ENCODE measurements at places on chromosomes 11 and 22. TPM values are rescaled to one million over a fixed set of nuclear protein-coding genes. Genes with fewer than 3 reads are reported as not detected.
A peak's percentile ranks its signal among the peaks of the same experiment; 100 is the strongest.

Gene RCOR2
- 2.6 TPM for total RNA-seq

DNA sequence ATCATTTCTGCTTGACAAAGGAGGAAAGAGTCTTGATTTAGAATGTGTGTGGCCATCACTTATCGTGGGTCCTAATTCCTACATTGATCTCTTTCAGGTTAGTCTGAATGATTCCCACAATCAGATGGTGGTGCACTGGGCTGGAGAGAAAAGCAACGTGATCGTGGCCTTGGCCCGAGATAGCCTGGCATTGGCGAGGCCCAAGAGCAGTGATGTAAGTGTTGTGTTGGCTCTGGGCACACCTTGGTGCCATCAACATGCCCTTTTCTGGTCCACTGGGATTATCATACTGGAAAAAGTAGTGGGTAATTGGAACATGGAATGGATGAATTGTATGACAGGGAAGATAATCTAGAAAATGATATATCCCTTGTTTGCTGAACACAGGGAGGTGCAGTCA lies 17.1 kb upstream of the SORL1-AS1 start:
- no peak overlapping the region for H3K4me3 ChIP-seq
- H3K27ac ChIP-seq, result no peak overlapping the region

DNA sequence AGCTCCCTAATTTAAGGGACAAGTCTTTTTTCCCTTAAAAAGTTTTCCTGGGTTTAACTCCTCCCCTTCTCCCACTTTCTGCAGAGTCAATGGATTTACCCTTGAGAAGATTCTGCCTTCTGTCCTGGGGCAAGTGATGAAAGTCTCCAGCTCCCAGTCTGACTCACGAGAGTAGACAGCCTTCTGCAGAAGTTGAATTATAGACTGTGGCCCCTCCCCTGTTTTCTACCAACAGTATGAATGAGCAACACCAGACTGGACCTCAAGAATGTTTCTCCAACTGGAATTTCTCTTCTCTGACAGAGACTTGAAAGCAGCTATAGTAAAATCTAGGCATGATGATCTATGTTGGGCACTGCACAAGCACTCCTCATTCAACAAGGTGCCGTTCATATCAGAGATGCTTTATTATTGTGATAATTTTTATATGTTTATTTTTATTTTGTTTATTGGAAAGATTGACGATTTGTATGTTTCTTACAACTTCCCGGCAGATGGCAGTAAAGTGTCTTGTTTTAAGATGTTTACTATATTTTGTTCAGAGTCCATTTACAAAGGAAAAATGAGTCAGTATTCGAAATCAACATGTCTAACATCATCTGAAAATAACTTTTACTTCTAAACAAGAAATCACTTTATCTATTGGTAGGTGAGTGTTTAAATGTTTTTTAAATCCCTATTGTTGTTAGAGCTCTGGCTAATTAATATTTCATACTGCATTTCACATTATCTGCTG lies 56.6 kb downstream of the LMO2 start:
- H3K27ac ChIP-seq, result no peak overlapping the region
- no peaks in the 10 kb centered on the region for H3K36me3 ChIP-seq
- H3K4me3 ChIP-seq, result no peak overlapping the region
- H3K27me3 ChIP-seq, result peaks cover 53% of the 10 kb centered on the region

GRCh38 chr11:109208121-109208520 lies 213.9 kb upstream of the C11orf87 start:
- DNase-seq, result no peak
- no peaks in the 10 kb centered on the region for H3K4me1 ChIP-seq
- peaks cover 3% of the 10 kb centered on the region for H3K27me3 ChIP-seq
- no peak overlapping the region for H3K27ac ChIP-seq
- H3K36me3 ChIP-seq, result peaks cover 10% of the 10 kb centered on the region

Gene OR2AT4
- not detected for total RNA-seq

GRCh38 chr11:6354651-6355485 lies 34.6 kb upstream of the CAVIN3 start:
- peaks cover 41% of the 10 kb centered on the region for H3K4me1 ChIP-seq
- H3K4me3 ChIP-seq, result no peak overlapping the region
- peak overlapping the region; percentile 89 for H3K27ac ChIP-seq
- no peak for DNase-seq
- no peaks in the 10 kb centered on the region for H3K36me3 ChIP-seq

GRCh38 chr11:6625156-6625831 lies 6.1 kb upstream of the TPP1 start:
- no peak overlapping the region for H3K4me3 ChIP-seq
- H3K27ac ChIP-seq, result no peak overlapping the region
- peaks cover 23% of the 10 kb centered on the region for H3K36me3 ChIP-seq
- no peaks in the 10 kb centered on the region for H3K4me1 ChIP-seq
- no peaks in the 10 kb centered on the region for H3K27me3 ChIP-seq

Gene DNAJB7
- total RNA-seq, result not detected

DNA sequence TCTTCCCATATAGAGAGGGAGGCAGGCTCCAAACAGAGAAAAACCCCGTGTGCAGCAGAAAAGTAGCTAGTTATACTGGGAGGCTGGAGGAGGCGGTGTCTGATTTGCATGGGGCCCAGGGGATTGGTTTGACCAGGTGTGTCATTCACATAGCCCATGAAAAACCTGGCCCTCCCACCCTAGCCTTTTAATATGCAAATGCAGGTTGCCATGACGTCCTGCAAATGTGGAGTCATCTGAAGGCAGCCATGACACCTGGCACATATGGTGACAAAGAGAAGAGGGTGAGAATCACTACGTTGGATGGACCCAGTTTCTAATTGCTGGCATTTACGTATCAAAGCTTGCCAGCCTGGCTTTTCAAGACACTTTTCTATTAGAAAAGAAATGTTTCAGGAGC lies 57.8 kb downstream of the FAM181B start:
- no peak overlapping the region for H3K27ac ChIP-seq
- H3K27me3 ChIP-seq, result peaks cover 33% of the 10 kb centered on the region
- no peak overlapping the region for H3K4me3 ChIP-seq
- no peak for DNase-seq
- H3K4me1 ChIP-seq, result no peaks in the 10 kb centered on the region
